ENCODE measurements at places on chromosomes 3 and 15. TPM values are rescaled to one million over a fixed set of nuclear protein-coding genes. Genes with fewer than 3 reads are reported as not detected.

Gene DISP2
- total RNA-seq = 0.76 TPM

Gene IGSF10
- total RNA-seq = 5.6 TPM

Gene FOXB1
- total RNA-seq = not detected

Gene BHLHE40
- total RNA-seq = 37.6 TPM

Gene DUOXA2
- not detected for total RNA-seq

Gene POPDC2
- 3.4 TPM for total RNA-seq

DNA sequence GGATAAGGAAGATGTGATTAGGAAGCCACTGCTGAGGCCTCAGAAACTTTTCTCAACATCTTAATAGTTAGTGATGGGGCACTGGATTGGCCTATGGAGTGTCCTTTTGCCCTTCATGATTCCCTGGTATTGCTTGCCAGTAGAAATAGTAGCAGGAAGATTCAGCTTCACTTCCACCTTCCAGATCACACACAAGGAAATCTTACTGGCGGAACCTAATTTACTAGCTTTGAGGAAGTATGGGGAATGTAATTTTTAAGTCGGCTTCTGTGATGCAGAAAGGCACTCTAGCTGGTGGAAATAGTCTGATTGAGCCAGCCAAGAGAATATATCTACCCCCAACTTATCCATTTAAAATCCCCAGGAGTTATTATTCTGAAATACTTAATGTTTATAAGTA is 46.5 kb downstream of the LPP start:
- DNase-seq = no peak

GRCh38 chr3:18670759-18671158 is 245.6 kb upstream of the SATB1 start:
- no peak for DNase-seq

GRCh38 chr3:37779289-37780152 is 82.2 kb upstream of the CTDSPL start:
- DNase-seq = no peak

DNA sequence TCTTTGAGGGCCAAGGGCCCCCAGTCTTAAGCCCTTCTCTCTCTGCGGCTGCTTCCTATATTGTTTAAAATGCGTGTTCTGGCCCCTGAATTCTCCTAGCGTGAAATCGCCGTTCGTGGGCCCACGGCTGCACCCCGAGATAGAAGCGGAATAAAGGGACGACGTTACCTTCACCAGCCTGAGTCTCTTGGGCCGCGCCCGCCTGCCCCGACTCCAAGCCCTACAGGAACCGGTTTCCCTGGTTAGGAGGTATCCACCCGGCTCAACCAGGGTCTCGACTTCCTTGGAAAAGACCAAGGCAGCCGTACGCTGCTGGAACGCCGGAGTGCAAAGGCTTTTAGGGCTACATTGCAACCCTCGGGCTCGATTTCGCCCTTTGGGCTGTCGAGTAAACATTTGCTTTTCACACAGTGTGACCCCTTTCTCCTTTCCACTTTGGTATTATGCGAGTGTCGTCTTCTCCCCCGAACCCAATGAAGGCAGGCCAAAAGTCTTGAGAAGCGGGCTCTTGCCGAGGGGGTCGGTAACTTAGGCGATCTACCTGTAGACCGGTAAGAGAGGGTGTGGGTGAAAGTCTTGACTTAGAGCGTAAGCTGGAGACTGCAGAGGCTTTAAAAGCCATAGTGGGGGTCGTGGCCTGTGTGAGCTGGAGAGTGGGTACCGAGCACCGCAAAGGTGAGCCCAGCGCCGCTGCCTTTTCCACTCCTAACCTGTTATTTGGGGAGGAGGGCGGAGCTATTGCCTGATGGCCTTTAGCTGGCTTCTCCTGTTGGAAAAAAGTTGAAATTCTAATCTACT is 2.0 kb downstream of the TRIM71 start:
- DNase-seq = no peak

DNA sequence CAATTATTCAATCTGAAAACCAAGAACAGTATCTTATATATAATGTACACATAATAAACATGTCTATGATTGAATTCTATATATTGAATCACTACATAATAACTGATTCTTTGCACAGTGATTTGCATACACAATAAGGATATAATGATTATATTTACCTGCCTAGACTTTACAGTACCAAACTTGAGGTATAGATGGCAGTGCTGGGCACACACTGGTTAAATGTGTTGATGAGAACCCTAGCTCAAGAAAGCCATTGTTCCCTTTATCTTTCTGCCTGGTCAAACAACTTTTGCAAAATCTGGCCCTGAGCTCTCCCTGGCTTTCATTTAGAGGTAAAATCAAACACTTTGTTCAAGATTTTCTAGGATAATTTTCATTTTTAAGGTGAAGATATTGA is 697.7 kb downstream of the TUSC7 start:
- DNase-seq = no peak
